ENCODE measurements at places on chromosomes 3 and 15.

DNA sequence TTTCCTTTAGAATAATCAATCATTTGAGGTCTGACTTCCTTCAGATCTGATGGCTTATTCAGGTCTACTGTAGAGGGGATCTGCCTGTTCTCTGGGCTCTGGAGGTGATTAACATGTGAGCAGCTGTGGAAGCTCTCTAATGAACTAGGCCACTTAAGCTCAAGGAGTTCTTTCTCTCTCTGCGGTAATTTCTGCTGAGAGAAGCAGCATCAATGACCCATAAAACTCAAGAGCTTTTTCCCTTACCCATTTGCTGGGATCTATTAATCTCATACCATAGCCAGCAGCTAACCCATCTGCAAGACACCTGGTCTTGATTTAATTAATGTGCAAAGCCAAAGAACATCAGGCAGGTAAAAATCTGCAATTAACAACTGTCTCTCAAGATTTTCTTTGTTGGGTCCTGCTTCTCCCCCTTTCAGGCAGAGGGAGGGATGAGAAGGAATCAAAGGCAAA lies 73.2 kb upstream of the DLG1 start:
- no peak for DNase-seq

DNA sequence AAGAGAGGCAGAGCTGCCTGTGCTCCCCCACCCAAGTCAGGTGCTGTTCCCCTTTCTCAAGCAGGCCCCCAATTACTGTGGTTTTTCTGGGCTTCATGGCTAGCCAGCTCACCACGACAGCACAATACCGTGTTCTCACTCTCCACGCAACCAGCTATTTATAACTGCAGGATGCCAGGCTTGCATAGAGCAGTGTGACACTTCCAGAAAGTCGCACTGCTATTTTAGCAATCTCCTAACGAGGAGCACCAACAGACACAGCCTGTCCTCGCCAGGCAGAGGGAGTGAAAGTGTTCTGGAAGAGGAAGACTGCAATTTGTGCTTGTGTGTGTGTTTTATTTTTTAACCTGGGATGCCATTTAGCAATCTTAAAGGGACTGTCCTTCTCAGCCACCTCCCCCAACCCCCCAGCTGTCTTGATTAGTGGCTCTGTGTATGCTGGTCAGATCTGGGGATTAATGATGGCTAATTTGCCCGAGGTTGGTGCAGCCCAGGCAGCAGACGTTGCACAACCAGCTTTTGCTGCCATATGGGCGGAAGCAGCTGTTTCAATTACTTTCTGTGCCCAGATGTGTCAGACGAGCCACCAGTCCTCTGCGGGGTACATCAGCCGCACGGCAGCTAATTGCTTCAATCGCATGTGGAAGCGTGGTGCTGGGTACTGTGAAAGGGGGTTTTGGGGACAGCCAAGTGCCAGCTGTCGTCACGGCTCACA lies 268.0 kb upstream of the ARRDC4 start:
- no peak for DNase-seq

GRCh38 chr3:134007819-134008218 lies 21.9 kb downstream of the SLCO2A1 start:
- DNase-seq: no peak

GRCh38 chr3:65633018-65633638 lies 405.6 kb downstream of the MAGI1 start:
- DNase-seq: no peak

- peak; percentile 81 for DNase-seq
Measured at GRCh38 chr15:31263751-31264558, 62.7 kb upstream of the KLF13 start.
